ENCODE measurements at places on chromosomes 2 and 18. TPM values are rescaled to one million over a fixed set of nuclear protein-coding genes. Genes with fewer than 3 reads are reported as not detected.

Gene NUP35
- total RNA-seq = 31.7 TPM

Gene IL18RAP
- total RNA-seq = not detected

Gene SLC25A52
- total RNA-seq = not detected

Gene PAPOLG
- 19.2 TPM for total RNA-seq

Gene DLGAP1
- total RNA-seq = not detected

Gene SERPINB13
- total RNA-seq = not detected

Gene RBBP8
- 95.1 TPM for total RNA-seq

Gene SP110
- 18.9 TPM for total RNA-seq

Gene PLB1
- total RNA-seq = 0.65 TPM

Gene L3MBTL4
- total RNA-seq = not detected

Gene CFAP221
- total RNA-seq = 0.57 TPM

Gene CD8A
- not detected for total RNA-seq

Gene SERPINB2
- not detected for total RNA-seq

Data from A172 (cell line).